CD14-positive monocyte (primary cell): ENCODE measurements at places on chromosomes 16 and 17.

GRCh38 chr17:32486111-32486700 lies 587 bp upstream of the CDK5R1 start:
- DNase-seq, result peak; percentile 63

DNA sequence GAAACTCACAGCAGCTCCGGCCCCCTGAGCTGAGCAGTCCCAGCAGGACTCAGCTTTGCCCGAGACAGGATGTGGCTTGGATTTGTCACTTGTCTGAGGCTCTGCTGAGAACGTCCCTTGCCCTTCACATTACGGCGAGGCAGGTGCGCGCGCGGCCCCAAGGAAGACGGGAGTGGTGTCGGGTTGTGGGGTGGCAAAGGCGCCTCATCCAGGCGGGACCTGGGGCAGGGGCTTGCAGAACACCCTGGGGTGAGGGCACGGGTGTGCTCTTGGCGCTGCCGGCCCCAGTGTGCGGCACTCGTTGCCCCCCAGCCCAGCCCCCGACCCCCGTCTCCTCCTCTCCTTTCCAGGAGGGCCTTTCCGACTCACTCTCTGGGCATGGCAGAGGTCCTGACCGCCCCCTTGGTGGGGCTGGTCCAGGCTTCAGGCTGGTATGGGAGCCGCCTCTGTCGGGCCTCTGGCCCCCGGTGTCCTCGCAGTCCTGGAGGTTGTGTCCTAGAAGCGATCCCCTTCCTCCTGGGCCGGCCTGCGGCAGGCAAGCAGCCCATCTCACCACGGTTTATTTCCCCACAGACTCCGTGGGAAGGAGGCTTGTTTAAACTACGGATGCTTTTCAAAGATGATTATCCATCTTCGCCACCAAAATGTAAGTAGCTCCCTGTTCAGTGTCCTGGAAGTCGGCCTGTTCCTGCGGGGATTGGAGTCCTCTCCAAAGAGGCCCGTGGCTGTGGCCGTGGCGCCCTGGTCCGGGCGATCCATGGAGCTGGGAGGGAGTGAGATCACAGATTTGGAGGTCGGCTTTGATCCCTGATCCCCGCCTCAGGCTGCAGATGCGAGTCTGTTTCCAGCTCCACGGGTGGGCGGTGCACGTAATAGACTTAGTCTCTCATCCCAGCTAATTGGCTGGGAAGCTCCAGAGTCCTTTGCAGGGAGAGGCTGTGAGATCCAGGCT lies 5.9 kb downstream of the UBE2I start:
- DNase-seq, result no peak

DNA sequence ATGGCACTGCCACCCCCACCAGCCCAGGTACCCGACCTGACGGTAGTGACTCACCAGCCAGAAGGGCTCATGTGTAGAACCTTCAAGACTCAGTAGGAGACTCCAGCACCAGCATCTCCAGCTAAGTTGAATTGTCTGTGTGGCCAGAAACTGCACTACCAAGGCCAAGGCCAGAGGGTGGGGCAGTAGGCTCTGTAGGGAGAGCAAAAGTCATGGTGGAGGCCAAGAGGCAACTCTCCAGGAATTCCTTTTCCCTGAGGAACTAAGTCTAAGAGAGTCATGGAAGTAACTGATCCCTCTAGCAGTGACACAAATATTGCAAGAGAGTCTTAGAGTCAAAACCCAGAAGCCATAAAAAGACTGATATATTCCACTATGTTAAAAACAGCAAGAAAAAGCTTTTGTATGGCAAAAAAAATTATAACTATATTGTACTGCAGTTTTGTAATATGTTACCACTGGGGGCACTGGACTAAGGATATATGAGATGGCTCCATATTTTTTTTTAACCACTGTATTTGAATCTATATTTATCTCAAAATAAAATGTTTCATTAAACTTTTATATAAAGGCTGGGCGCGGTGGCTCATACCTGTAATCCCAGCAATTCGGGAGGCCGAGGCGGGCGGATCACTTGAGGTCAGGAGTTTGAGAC lies 30.2 kb upstream of the GUCY2D start:
- DNase-seq, result no peak

DNA sequence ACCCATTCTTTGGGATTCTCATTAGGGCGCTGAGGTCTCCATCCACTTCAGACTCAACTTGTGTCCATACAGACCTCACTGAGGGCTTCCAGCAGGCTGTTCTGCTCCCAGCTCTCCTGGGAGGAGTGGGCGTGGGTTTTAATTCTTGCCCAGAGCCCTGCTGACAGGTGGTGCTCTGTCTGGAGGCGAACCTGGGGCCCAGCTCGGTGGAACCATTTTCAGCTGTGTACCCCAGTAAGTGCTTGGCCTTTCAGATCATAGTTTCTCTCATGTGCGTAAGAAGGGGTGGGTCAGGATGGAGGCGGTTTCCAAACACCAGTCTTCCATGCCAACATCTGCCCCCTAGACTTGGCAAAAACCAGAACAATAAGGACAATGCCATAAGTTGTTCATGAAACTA lies 21.4 kb upstream of the NKD1 start:
- no peak for DNase-seq

GRCh38 chr16:86949630-86950029 lies 367.6 kb downstream of the C16orf95 start:
- DNase-seq, result no peak

GRCh38 chr16:69859105-69859989 lies 91.8 kb upstream of the CLEC18A start:
- DNase-seq, result no peak

GRCh38 chr16:68296291-68296690 lies 14.5 kb downstream of the SLC7A6OS start:
- no peak for DNase-seq

- no peak for DNase-seq
These were observed 85.2 kb downstream of the C16orf78 start for GRCh38 chr16:49458656-49459445.

- no peak for DNase-seq
These were observed 7.1 kb upstream of the MT2A start for GRCh38 chr16:56601325-56601724.

DNA sequence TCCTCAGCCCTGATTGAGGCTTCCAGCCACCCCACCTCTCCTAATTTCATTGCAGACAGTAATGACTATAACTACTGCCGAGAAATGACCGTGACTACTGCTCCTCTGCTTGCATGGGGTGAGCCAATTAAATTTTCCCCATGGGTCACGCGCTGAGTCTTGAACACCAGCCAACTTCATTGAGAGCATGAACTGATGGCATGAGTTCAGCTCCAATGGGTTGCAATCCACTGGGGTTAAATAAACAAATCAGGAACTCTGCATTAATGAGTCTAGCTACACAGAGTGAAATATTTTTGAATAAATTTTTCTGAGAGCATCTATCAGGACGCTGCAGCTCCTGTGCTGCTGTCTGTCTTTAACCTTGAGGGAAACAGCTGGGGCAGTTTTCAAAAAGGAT lies 61.6 kb upstream of the CLEC3A start:
- no peak for DNase-seq

GRCh38 chr17:28216528-28216927 lies 102.5 kb upstream of the TMEM97 start:
- no peak for DNase-seq

GRCh38 chr17:11880714-11881113 lies 116.6 kb downstream of the ZNF18 start:
- DNase-seq, result no peak

- DNase-seq, result no peak
These were observed 715.7 kb upstream of the SOX9 start for GRCh38 chr17:71405101-71405500.

DNA sequence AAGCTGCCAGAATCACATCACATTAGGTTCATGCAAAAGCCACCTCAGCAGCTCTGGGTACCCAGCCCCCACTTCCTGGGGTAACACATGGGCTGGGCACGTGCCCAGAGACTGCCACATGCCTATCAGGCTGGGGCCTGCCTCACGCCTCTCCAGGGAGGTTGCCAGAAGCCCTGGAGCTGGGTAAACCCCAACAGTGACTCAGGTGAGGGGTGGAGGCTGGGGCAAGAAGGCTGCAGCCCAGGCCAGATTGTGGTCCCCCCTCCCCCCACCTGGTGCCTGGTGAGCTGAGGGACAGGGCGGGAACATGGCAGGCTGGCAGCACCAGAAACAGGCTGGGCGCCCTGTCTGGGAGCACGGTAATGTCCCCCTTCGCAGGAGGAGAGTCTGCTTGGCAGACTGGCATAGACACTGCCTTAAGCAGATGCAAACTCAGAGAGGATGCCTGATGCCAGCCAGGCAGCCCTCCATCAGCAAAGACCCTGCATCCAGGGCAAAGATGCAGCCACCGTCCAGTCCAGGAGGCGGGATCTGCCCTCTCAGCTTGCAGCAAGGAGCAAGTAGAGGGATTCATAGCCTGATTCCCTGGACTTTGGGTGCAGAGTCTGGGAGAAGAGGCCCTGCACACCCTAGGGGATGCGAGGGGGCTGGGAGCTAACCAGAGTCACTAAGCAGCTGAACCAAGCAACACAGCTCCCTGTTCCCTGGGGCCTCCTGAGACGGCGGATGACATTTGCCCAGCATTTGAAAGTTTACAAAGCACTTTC lies 28.8 kb downstream of the NGFR start:
- peak; percentile 32 for DNase-seq

DNA sequence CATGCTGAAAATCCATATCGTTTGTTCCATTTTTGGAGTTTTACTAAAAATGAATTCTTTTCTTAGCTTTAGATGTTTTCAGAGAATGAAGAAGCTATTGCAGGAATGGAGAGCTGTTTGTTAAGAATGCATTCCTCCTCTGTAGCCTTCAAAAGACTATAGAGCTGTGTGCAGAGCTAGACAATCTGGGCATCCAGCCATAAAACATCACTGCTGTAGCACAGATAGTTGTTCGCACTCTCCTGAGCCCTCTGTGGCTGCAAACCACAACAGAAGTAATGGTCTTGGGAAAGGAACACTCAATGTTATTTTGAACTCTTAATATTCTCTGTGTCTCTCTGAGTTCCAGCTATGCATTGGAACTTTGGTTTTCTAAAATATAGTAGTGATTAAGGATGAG lies 4.9 kb downstream of the TNRC6C start:
- DNase-seq, result no peak

DNA sequence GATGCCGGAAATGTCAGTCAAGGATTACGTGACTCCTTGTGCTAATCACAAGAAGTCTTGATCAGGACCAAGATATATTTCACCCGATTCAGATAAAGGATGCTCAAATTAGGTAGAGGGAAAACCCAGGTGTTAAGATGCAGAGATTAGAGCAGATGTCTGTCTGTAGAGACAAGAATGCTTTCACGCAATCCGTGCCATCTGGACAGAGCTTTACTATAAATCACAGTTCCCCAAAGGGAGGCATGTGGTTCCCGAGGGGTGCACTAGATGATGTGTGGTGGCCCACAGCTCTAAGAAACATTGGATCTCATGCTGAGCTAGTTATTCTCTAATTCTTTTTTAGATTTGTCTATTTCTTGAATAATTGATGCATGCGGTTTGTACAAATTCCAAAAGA lies 9.8 kb upstream of the MAP3K14 start:
- DNase-seq, result no peak

GRCh38 chr16:23803591-23804123 lies 32.1 kb upstream of the PRKCB start:
- peak; percentile 65 for DNase-seq

GRCh38 chr17:1948517-1948825 lies 76.7 kb downstream of the RTN4RL1 start:
- DNase-seq, result no peak

- no peak for DNase-seq
These were observed 38.7 kb upstream of the DHX8 start for GRCh38 chr17:43445009-43445589.

- DNase-seq, result no peak
These were observed 35.4 kb downstream of the SYT17 start for GRCh38 chr16:19203374-19203966.

GRCh38 chr17:82281502-82282238 lies 8.2 kb upstream of the CSNK1D start:
- no peak for DNase-seq

DNA sequence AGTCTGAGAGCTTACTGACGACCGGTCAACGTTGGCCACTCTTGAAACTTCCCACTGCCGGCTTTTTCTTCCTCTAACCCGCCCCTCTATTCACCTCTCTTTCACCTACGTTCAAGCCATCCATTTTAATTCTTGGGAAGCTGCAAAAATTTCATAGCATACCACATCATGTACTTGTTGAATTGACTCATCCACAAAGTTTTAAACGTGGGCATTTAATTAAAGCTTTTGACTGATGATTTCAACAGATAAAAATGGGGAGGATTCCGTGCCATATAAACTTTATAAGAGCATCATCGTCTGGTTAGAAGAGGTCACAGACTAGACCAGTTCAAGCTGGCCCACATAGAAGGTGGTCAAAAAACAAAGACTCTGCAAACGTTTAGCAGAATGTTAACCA lies 22.5 kb downstream of the VPS53 start:
- DNase-seq, result no peak

GRCh38 chr17:62745806-62746205 lies 62.3 kb downstream of the MARCHF10 start:
- no peak for DNase-seq

DNA sequence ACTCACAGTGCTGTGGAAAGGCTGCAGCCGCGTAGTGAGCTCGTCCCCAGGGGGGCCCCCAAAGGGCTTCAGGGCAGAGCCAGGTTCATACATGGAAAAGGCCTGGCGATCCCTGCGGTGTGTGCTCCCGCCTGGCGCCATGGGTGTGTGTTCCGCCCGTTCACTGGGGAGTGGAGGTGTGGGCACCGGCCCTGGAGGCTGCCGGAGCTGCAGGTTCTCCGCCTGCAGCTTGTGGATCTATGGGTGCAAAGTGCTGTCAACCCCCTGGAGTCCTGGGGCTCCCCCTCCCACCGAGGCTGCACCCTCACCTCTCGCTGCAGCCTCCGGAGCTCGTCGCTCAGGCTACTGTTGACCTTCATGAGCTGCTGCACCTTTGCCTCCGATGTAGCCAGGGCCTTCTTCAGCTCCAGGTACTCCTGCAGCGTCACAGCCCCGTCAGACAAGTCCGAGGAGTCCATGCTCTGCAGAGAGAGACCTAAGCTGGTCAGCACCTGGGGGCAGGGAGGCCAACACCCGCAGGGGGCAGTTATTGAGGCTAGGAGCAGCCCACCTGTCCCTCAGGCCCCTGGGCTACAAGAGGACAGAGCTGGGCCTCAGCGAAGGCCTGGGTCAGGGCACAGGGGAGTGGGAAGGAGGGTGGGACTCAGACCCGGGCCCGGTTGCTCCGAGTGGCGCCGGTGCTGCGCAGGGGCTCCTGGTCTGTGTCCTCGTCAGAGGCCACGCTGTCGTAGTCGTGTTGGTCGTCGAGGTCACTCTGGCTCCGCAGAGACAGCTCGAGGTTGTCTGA lies 7.9 kb downstream of the TP53I13 start:
- no peak for DNase-seq

DNA sequence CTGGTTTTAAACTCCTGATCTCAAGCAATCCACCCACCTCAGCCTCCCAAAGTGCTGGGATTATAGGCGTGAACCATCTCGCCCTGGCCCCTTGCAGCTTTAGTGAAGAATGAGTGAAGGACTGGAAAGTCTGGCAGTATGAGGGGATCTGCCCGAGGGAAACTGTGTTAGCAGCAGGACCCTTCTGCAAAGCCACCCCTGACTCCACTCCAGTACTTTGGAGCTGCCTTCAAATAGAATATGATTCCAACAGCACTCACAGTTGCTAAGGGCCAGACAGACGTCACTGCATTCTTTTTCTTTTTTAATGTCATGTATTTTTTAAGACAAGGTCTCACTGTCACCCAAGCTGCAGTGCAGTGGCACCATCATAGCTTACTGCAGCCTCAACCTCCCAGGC lies 52.3 kb downstream of the KPNA2 start:
- no peak for DNase-seq
